Activated CD4-positive, alpha-beta T cell treated with anti-CD3 and anti-CD28 coated beads, Interleukin-2, amount 50 U/mL, for 4 hours (primary cell): ENCODE measurements at places on chromosomes 3 and 15.

GRCh38 chr3:152595975-152596821 is 238.7 kb upstream of the P2RY1 start:
- DNase-seq = no peak

- no peak for DNase-seq
These were observed 238.0 kb upstream of the LRTM1 start for GRCh38 chr3:55165704-55166405.

GRCh38 chr3:48187301-48187578 is 977 bp downstream of the CDC25A start:
- no peak for DNase-seq

DNA sequence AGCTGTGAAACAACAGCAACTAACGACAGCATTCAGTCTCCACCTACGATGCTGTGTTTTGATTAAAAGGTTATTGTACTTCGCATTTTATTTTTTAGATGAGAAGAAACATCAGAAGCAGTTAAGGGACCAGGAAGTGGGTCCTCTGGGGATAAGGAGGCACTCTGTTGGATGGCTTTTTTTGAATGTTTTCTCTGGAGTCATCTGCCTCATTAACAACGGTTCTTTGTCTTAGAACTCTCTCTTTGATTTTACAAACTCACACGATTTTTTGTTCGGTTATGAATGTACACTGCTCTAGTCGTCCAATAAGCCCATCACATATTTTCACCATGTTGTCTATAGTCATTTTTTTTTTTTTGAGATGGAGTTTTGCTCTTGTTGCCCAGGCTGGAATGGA is 36.0 kb upstream of the ARPIN start:
- DNase-seq = no peak
